ENCODE measurements at places on chromosomes 7 and 10. TPM values are rescaled to one million over a fixed set of nuclear protein-coding genes. Genes with fewer than 3 reads are reported as not detected.
A peak's percentile ranks its signal among the peaks of the same experiment; 100 is the strongest.

DNA sequence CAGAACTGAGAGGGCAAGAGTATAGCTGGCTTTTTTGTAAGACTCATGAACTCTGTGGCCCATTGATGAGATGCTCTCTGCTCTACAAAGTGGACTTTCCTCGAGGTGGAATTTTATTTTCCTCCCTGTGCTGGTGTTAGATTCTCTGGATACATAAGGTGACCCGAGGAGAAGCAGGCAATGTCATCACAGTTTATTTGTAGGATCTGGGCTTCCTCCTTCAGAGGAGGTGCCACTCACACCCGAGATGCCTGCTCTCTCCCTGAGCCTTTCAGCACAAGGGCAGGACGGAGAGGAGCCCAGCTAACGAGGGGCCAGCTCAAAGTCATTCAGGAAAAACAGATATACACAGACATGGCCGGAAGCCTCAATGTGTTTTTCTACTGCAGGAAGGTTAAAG, 103.0 kb downstream of the KIAA1217 start:
- DNase-seq = no peak

GRCh38 chr10:59708816-59709394, 745 bp downstream of the SLC16A9 start:
- no peak for DNase-seq

DNA sequence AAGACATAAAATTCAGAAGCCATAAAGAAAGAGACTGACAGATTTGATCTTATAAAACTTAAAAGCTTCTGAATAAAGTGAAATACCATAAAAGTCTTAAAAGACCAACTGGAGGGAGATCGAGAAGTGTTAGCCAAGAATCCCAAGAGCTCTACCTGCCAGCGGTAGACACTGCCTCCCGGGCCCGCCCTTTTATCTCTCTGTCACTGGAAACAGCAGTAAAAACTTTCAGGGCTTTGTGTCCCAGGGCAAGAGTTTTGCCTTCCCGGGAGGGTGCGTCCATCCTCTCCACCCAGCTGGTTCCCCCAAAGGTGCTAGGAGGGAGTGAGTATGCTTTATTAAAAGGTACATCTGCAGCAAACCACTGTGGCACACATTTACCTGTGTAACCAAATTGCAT, 5.8 kb downstream of the PLA2G12B start:
- peak; percentile 15 for DNase-seq

DNA sequence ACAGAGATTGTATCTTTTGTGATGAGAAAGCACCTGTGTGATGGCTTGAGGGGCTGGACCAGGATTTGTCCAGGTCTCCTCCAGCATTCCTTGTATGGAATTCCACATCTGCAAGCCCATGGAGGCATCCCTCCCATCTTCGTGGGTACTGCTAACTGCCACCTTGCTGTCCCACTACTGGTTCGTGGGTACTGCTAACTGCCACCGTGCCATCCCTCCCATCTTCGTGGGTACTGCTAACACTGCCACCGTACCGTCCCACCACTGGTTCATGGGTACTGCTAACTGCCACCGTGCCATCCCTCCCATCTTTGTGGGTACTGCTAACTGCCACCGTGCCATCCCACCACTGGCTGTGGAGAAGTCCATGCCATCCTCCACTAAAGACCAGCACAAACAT, 111.7 kb downstream of the LARP4B start:
- DNase-seq = no peak

The ANKRD61 gene
- 0.25 TPM for polyA plus RNA-seq

- DNase-seq = no peak
Measured at GRCh38 chr7:2824678-2825461, 19.2 kb downstream of the GNA12 start.

The IQUB gene
- 0.22 TPM for polyA plus RNA-seq

- DNase-seq = no peak
Measured at GRCh38 chr10:126584836-126585235, 85.7 kb downstream of the C10orf90 start.

The SLC16A9 gene
- 0.22 TPM for polyA plus RNA-seq

DNA sequence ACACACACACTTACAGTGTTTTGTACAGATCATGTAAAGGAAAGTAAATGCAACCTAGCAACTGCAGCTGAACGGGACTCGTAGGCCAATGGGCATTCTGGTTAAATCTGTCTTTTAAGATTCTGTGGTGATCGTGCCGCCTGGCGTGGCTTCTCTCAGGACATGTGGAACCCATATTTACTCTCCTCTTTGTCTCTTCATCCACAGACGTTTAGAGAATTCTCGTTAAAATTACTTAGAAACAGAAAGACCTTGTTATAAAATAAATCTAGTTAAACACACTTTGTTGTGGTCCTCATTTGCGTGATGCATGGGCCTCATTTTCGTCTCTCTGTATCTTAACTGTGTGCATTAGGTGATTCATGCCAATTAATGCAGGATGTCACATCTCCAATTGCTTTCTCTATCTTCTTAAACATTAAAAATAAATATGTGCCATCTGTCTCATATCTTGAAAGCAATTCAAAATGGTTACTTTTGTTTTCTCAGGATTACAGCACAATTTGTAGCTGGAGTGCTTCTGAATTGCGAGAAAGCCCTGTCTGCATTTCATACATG, 11.5 kb downstream of the KLF6 start:
- DNase-seq = no peak
